ENCODE measurements at places on chromosomes 11 and 22.

- DNase-seq: no peak
Measured at GRCh38 chr11:47863189-47863897, 15.2 kb upstream of the NUP160 start.

- no peak for DNase-seq
Measured at GRCh38 chr22:37701141-37701786, 4.4 kb downstream of the TRIOBP start.

GRCh38 chr22:24230911-24231656, 13.8 kb downstream of the GGT5 start:
- no peak for DNase-seq

GRCh38 chr22:19772673-19773469, 12.3 kb downstream of the TBX1 start:
- DNase-seq: no peak

DNA sequence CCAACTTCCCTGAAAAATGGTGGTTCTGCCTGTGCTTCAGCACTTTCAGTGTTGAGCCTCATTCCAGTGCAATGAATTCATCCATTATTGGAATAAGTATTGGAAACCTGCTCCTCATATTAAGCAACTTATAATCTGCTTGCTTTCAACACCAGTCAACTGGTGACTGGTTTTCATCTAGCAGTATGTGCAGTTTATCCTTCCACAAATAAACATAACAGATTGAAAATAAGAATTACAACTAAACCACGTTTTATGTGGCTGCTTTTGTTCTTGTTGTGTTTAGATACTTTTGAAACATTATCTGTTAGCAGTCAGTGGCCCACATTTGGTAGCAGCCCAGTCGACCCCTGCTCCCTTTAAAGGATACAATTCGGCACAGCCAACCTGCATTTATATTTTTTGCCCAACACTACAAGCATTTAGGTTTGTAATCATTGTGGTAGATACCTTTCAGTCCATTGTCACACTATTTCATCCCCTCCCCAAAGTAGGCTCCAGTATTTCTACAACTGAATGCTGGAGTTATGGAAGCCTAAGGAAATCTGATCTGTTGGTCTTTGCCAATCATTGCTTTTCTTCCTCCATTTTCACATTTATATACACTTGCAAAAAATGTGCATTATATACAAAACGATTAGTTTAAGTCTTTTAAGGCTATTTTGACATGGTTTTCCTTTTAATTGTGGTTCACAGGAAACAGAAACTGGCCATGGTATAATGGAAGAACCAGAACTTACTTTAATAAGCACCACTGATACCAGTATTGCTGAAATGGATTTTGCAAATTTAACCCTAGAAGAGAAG, 13.1 kb downstream of the TAF1D start:
- DNase-seq: no peak

GRCh38 chr22:26648528-26649388, 8.6 kb upstream of the MIAT start:
- DNase-seq: peak; percentile 33

GRCh38 chr11:76629116-76629852, 41.3 kb downstream of the LRRC32 start:
- DNase-seq: no peak

- DNase-seq: peak; percentile 54
Measured at GRCh38 chr11:82718307-82718706, 15.4 kb downstream of the FAM181B start.

GRCh38 chr11:36186340-36187175, 102.7 kb downstream of the COMMD9 start:
- DNase-seq: peak; percentile 75

DNA sequence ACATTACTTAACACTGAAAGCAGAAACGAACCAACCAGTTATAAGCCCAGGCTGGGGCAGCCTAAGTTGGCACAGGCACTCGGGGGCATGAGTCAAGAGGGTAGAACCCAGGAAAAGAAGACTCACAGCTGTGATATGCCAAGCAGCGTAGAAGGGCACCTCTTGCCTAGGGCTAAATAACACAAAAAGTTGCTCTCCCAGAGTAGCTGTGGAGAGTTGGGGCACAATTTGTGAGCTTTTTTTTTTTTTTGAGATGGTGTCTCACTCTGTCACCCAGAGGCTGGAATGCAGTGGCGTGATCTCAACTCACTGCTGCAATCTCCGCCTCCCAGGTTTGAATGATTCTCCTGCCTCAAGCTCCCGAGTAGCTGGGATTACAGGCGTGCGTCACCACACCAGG, 8.8 kb downstream of the CLMP start:
- DNase-seq: peak; percentile 83

DNA sequence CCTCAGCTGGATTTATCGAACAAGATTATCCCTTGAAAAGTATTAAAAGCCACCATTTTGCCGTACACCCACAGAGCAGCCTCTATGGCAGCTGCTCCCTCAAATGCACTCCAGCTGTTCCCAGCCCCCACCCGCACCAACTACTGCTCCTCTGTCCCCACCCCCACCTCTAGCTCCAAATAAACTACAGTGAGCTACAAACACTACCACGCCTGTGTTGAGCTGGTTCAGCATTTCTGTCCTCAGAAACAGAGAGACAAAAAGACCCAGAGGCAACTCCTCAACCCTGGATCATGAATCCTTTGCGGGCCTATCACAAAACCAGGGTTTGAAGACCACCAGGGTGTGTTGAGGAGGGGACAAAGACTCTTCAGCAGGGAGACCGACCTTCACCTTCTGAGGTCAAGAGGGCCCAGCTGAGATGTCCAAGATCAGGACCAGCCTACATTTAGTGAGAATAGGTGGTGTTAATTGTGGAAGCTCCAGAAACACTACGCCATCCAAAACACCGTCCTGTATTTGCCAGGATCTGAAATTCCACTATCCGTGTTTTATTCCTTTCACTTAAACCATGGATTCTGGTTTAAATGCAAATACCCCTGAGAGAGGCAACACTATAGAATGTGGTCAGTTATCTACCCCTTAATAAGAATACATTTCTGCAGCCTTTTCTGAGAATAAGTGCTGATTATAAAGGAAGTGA, 195.9 kb downstream of the DSCAML1 start:
- no peak for DNase-seq

DNA sequence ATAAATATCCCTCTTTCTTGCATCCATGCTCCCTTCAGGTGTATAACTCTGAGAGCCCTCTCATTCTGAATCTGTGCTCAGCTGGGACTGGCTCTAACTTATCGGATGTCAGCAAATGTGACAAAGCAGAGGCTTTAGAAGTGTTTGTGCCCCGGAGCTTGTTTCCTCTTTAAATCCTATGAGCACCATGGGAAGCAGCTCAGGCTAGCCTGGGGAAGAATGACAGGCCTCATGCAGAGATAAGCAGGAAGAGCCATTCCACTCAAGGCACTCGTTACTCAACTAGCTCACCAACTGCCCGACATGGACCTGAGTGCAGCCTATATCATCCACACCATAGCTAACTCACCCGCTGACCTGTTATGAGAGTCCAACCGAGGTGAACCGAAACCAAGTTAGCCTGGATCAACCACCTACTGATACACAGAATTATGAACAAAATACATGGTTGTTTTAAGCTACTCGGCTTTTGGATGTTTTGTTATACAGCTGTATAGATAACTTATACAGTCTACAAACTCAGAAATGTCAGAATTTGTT, 990.7 kb downstream of the NTM start:
- no peak for DNase-seq

GRCh38 chr11:614623-615503, 887 bp downstream of the IRF7 start:
- peak; percentile 24 for DNase-seq

DNA sequence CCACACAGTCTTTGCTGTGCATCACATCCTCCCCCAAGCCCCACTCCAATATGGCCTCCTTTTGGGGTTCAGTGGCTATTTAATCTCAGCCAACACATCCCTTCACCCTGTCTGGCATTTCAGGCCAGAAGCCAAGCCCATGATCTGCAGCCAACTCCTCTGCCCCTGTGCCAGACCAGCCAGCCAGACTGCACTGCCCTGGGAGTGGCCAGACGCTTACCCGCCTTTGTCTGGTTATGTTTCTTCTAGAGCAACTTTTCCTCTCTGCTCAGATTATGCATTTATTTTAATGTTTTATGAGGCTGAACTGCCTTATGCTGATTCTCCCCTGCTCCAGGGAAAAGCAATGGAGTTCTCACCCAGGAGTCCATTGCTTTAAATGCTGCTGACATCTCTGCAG, 206.7 kb upstream of the TBCEL start:
- DNase-seq: no peak

DNA sequence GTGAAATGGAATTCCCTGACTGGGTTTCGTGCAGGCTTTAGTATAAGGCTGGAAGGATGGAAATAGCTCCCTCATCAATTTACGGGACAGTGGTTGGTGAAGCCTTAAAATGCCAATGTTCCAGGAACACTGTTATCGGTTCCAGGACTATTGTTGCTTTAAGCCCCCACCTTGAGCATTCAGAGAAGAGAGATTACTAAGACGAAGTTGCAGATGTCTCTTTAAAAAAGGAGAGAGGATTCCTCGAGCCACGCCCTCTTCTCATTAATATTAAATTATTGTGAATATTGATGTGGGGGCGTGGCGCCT, 195 bp upstream of the CREB3L1 start:
- no peak for DNase-seq

DNA sequence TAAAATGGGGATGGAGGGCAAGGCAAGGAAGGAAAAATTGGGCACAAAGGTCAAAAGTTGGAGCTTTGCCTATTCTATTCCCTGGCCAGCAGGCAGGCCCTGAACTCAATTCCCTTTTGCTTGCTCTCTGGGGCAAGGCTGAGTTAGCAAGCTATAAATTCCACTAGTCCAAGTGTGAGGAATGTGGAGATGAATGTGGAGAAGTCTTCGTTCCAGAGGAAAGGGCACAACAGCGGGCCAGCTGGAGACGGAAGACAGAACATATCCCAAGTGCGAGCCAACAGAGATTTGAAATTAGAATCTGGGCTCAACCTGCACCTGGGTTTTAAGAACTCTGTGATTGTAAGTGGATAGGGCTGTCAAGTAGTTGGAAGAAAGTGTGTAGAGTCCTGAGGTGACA, 29.5 kb upstream of the FZD4 start:
- no peak for DNase-seq

DNA sequence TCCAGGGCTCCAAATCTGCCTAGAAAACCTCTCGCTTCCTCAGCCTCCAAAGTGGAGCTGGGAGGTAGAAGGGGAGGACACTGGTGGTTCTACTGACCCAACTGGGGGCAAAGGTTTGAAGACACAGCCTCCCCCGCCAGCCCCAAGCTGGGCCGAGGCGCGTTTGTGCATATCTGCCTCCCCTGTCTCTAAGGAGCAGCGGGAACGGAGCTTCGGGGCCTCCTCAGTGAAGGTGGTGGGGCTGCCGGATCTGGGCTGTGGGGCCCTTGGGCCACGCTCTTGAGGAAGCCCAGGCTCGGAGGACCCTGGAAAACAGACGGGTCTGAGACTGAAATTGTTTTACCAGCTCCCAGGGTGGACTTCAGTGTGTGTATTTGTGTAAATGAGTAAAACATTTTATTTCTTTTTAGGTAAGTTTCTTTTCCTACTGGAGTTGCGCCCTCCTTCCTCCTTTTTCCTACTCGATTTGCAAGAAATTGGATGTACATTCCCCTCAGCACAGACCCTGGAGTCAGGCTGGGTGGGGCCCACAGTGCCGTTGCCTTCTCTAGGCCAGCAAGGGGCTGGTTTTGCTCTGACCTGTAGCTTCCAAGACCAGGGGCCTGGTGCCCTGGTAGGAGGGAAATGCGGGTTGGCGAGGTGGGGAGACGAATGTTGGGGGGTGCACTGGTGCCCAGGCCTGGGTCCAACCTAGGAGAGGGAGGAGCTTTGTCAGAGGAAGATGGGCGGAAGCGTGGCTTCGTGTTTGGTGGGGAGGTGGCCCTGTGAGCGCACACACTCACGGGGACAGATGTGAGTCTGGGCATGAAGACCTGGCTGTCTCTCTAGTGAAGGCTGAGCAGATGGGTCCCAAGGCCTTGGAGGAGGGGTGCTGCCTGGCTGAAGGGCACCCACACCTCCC, 50.6 kb downstream of the ST14 start:
- DNase-seq: no peak

- DNase-seq: no peak
Measured at GRCh38 chr11:10996678-10997077, 138.8 kb upstream of the ZBED5 start.

DNA sequence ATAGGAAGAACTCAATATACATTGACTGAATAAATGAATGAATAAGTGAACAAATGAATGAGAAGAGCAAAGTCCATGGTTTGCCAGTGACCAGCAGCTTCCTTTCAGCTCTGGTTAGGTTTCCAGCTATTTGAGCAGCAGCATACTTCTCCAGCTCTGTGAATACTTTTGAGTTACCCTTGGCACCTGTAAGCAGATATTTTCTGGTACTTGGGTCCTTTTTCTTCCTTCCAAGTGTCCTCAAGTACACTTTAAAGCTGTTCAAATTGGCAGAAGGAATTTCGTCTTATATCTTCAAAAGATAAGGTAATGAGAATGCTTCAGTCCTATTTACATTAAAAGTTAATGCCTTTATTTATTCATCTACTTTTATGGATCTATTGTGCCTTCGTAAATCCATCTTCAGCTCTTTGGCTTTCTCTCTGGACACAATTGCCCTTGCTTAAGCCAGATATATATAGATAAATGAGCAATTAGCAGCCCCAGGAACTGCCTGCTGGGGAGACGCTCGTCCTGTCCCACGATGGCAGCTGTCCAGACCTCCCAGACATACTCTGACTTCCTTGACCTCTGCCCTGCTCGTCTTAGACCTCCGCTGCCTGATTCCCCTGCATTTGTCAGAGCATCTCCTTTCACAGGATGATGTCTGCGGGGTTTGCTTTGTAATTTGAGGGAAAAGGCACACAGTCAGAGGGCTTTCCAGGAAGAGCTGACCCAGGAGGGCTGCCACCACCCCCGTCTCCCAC, 926.3 kb downstream of the OPCML start:
- no peak for DNase-seq

GRCh38 chr11:132035766-132036165, 665.4 kb downstream of the NTM start:
- DNase-seq: no peak

DNA sequence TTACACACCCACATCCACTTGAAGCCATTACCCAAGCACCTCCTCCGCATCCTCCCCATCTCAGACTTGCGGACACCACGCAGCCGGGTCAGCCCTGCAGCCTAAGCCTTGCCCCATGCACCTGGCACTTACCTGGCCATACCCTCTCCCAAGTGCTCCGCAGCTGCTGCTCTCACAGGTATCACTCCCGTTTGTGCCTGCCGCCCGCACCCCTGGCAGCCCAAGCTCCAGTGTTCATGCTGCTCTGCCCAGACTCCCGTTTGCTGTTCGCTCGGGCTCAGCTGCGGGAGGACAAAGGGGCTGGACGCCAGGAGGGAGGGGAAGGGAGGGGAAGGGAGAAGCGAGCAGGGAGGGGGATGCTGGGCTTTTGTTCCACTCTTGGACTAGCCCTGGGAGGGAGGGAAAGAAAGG, at the start of gene KLHL35:
KLHL35 (minus strand) TSS at position 293 of the 411 bp plus-strand sequence. CDS start 2,574 bp downstream, outside the sequence.
- DNase-seq: no peak

- no peak for DNase-seq
Measured at GRCh38 chr22:22088658-22089458, 106.3 kb upstream of the TOP3B start.

GRCh38 chr11:119262668-119263351, 54.1 kb downstream of the MCAM start:
- DNase-seq: peak; percentile 31

- no peak for DNase-seq
Measured at GRCh38 chr11:22466351-22466750, 128.2 kb downstream of the SLC17A6 start.

Measured in mammary epithelial cell (primary cell).